Dermis microvascular lymphatic vessel endothelial cell (primary cell): ENCODE measurements at places on chromosomes 11 and 22.

DNA sequence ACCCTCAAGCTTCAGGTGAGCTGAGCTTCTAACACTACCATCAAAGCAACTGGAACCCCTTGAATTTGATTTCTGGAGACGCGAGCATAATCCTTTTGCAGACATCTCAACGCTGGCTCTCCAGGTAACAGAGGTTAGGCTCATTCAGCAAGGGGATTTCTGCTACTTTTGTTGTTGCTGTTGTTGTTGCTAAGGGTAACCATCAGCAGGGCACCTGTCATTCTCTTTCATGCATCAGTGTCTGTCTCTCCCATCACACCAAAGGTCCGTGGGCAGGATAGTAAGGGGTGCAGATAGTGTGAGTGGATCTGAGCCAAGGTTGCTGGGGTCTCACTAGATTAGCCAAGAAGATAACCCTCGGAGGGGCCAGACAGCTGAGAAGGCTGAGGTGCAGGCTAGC lies 90.3 kb downstream of the TP53I11 start:
- no peak for DNase-seq

DNA sequence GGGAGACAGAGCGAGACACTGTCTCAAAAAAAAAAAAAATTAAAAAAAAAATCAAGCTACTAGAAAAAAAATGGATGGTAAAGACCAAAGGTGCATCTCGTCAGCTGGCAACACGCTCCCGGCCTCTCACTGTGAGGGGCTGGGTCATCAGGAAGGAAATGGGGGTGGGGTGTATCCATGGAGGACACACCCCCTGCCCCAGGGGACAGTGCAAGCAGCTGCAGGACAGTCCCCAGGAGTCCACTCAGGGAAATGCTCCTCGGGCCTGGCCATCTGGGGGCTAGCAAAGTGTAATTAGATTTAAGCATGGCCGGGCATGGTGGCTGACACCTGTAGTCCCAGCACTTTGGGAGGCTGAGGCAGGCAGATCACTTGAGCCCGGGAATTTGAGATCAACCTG lies 23.1 kb downstream of the TTLL1 start:
- DNase-seq, result peak; percentile 29

DNA sequence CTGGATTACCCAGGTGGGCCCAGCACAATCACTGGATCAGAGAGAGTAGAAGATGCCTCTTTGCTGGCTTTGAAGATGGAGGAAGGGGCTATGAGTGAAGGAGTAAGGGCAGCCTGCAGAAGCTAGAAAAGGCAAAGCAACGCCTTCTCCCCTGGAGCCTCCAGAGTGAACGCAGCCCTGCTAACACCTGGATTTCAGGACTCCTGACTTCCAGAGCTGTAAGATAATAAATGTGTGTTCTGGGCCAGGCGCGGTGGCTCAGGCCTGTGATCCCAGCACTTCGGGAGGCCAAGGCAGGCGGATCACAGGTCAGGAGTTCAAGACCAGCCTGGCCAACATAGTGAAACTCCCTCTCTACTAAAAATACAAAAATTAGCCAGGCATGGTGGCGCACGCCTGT lies 102.4 kb downstream of the MORC2 start:
- no peak for DNase-seq

GRCh38 chr22:43624144-43624998 lies 187.7 kb downstream of the EFCAB6 start:
- no peak for DNase-seq

DNA sequence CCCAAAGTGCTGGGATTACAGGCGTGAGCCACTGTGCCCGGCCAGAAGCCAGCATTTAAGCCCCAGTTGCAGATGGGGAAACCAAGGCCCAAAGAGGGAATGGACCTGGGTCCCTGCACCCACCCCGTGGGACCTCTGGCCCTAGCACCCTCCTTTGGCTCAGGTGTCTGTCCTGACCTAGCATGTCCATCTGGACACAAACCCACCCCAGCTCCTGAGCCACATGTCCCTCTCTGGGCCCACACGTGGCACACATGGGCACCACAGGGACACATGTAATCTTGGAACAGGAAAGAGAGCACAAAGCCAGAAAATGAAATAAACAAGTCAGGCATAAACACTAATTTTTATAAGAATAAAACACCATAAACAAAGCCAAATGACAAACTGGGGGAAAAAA lies 9.6 kb downstream of the GGT5 start:
- DNase-seq, result no peak

GRCh38 chr11:73623686-73624085 lies 22.7 kb upstream of the PLEKHB1 start:
- DNase-seq, result no peak

DNA sequence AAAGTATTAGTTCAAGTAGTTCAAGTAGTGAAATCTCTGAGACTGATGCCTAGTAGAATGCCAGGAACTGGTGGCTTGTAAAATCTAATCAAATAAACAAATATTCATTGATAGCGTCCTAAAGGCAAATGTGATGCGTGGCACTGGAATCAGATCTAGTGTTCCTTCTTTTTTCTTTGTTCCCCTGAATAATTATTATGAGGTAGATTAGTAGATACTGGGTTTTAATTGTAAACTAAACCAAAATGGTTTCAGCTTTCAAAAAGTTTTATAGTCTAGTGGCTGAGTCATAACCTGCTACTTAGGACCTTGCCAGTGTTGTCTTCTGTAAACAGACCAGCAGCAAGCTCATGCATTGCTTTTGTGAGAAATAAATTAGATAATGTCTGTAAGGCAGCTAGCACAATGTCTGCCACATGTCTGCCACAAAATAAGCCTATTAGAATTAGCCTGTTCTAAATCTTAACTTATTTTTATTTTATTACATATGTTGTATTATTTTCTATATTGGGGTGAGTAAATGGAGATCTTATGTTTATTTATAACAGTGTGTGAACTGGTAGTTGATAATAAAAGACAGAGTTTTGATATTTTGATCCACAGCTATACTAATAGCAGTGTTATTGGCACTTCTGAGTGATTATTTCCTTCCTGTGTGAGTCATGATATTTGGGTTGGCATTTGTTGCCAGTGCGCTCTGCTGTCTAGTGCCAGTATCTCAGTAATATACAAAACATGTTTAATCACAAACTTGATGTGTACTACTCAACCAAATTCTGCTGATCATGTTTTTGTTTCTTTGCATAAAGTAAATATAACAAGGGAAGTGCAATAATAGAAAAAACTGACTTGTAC lies 135.7 kb downstream of the TMEM135 start:
- peak; percentile 69 for DNase-seq

- no peak for DNase-seq
Observed at GRCh38 chr11:46435679-46436078, 44.1 kb upstream of the CHRM4 start.

- no peak for DNase-seq
Observed at GRCh38 chr22:39296535-39296934, 22.9 kb downstream of the RPL3 start.

GRCh38 chr11:134033696-134034491 lies 35.0 kb upstream of the JAM3 start:
- DNase-seq, result no peak

- no peak for DNase-seq
Observed at GRCh38 chr11:68008381-68009337, 1.5 kb upstream of the ALDH3B1 start.

- peak; percentile 86 for DNase-seq
Observed at GRCh38 chr11:47177229-47177845, 658 bp upstream of the ARFGAP2 start.

DNA sequence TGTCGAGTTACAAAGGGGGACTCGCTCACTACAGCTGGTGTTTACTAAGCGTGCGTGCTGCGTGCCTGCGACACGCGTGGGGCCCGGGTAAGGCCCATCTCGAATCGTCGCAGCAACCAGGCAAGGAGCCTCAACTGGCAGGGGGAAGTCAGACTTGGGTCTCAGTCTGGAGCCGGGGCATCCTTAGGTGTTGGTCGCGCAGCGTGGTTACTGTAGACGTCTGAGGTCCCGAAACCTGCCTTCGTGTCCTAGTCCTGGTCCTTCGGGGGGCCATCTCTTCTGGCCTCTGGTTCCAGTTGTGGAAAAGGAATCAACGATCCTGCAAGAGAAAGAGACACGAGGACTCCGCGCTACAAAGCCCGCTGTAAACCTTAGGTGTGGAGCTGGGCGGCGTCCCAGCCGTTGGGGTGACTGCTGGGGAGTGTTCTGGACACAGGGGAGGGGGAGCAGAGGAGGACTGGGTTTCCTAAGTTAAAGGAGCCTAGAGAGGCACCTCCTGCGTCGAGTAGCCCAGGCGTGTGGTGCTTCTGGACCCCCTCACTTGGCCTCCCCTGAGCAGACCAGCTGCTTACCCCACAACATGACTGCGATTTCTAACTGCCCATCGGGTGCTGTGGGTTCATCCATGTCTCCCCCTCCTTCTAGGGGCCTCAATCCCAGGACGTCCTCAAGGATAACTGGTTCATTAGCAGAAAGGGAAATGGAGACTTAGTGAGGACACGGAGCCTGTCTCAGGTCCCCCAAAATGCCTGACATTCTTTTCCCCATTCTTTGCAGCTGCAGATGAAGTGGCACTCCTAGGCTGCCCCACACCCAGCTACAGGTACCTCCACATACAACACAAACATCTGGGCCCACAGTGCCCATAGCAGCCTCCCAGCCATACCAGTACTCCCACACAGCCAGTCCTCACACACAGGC lies 4.9 kb upstream of the WNT11 start:
- no peak for DNase-seq

DNA sequence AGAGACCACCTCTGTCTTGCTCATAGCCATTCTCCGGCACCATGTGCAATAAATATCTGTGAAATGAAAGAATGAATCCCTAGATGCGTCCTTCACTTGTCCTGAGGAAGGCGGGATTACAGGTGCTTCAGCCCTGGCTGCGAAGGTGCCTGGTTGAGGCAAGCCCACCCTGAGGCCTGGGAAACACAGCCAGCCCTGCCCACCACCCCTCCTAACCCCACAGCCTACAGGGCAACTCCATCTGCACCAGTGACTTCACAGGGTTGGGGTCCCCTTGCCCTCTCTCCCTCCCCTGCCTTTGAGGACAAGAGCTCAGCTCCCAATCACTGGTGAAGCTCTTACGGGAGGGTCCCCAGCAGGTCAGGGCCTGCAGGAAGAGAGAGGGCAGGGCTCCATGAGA lies 17.5 kb upstream of the SCGB1A1 start:
- DNase-seq, result no peak

GRCh38 chr22:29998627-29999384 lies 81.5 kb upstream of the HORMAD2 start:
- DNase-seq, result no peak

GRCh38 chr11:45590743-45591142 lies 74.7 kb downstream of the CHST1 start:
- DNase-seq, result peak; percentile 9

DNA sequence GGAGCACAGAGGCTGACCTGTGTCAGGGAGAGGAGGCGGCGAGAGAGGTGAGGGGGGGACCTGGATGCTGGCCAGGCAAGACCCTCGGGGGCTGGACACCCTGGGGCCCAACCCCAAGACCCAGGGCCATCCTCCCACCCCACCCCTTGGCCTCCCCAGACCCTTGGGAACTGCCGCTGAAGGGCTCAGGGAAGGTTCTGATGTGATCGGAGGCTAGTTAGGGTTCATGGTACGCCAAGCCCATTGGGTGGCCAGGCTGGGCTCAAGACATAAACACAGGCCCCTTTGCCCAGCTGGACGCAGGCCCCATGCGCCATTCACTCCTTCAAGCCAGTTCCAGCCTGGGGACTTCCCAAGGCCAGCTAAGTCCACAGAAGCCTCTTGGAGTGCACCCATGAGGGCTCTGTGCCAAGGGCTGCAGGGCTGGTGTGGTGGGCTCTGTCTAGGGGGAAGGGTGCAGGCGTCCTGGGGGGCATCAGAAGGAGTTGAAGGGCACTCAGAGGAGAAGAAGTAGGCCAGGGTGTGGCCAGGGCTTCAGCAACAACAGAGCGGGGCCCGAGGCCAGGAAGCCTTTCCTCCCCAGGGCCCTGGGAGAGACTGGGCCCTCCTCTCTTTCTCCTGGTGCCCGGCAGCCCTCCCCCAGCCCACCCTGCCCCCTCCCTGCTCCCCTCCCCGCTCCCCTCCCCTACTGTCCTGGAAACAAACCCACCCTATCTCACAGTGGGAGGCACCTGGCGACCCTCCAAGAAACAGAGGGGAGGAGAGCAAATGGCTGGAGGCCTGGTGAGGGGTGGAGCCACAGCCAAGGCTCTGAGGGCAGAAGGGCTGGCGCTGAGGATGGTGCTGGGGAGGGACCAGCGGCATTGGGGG lies 12.9 kb downstream of the TSPAN32 start:
- no peak for DNase-seq

DNA sequence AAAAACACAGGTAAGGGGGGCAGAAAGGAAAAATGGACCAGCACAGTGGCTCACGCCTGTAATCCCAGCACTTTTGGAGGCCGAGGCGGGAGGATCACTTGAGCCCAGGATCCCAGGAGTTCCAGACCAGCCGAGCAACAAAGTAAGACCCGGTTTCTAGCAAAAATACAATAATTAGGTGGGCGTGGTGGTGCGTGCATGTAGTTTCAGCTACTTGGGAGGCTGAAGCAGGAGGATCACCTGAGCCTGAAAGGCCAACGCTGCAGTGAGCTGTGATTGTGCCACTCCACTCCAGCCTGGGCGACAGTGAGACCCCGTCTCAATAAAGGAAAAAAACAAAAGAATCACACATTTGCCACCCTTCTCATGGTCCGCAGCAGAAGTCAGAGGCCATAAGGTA lies 519.4 kb downstream of the BRD1 start:
- no peak for DNase-seq

DNA sequence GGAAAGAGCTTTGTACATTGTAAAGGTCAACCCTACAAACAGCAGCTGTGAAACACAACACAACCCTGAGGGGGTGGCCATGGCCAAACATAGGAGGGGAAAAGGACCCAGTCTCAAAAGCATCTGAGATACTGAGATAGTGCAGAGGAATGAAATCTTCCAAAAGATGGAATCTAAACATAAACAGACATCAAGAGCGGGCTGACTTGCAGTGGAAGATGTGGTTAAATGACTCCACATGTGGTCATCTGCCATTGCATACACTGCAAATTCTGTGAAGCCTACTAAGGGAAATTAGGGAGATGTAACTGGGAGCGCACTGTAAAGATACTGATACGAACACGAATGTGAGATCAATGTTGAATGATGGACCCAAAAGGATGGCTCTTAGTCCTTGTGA lies 22.0 kb downstream of the BDNF start:
- no peak for DNase-seq

- DNase-seq, result no peak
Observed at GRCh38 chr11:9396310-9396709, 11.9 kb downstream of the IPO7 start.

GRCh38 chr11:10785146-10785474 lies 23.6 kb downstream of the EIF4G2 start:
- DNase-seq, result no peak

DNA sequence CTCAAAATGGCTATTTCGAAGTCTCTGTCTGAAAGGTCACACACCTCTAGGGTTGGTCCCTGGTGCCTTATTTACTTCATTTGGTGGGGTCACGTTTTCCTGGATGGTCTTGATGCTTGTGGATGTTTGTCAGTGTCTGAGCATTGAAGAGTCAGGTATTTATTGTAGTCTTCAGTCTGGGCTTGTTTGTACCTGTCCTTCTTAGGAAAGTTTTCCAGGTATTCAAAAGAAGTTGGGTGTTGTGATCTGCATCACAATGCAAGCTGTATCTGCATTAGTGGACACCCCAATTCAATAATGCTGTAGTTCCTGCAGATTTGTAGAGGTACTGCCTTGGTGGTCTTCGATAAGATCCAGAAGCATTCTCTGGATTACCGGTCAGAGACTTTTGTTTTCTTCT lies 63.5 kb upstream of the TP53AIP1 start:
- DNase-seq, result no peak

- no peak for DNase-seq
Observed at GRCh38 chr11:13258855-13259254, 18.7 kb upstream of the BMAL1 start.

GRCh38 chr22:46308283-46308988 lies 11.8 kb downstream of the GTSE1 start:
- no peak for DNase-seq

GRCh38 chr11:73729594-73730206 lies 31.2 kb downstream of the RAB6A start:
- DNase-seq, result no peak
